ENCODE measurements at places on chromosomes 6 and 20.

- DNase-seq = no peak
Measured at GRCh38 chr6:164011321-164011720, 596.8 kb downstream of the QKI start.

GRCh38 chr6:51337277-51337676 lies 518.6 kb downstream of the TFAP2B start:
- DNase-seq = no peak

DNA sequence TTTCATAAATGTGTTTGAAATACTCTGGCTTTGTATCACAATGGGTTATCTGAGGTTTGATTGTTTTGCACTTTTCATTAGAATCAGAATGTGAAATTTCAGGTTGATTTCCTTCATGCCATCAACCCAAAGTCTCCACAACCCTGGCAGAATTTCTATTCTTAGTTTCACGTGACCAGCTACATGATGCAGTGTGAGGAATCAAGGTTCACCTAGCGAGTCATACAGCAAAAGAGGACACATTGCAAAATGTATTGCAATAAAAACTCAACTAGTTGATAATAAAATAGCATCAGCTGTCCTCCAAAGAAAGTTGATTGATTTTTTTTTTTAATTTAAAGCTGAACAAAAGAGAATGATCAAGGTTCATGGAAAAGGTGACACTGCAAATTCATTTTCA lies 2.2 kb downstream of the HAO1 start:
- DNase-seq = no peak

DNA sequence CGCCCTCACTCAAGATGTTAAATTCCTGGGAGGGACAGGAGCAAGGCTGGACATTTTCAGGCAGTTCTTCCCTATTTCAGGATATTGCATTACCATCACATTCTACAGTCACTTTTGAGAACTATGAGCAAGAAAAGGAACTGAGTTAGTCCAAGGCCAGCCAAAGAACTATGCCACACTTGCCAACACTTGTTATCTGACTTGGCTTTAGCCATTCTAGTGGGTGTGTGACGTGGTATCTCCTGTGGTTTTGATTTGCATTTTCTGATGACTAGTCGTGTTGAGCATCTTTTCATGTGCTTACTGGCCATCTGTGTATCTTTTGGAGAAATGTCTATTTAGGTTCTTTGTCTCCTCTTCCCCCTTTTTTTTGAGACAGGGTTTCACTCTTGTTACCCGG lies 12.0 kb downstream of the XRN2 start:
- no peak for DNase-seq

DNA sequence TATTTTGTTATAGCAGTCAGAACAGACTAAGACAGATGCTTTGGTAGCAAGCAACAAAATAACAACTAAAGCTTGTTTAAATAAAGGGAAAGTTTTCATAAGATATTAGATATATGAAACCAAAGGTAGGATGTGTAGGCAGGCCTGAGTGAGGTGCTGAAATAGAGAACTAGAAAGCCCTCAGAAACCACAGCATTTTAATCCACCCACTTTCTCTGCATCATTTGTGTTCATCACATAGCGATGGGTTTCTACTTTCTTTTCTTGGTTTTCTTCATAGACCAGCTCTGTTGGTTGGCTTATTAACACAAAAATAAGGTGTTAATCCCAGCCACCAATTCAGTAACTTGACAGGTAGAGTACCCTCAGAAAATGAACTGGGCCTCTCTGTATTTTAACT lies 58.6 kb downstream of the RPS12 start:
- DNase-seq = no peak

- no peak for DNase-seq
Measured at GRCh38 chr6:775863-776262, 82.9 kb upstream of the EXOC2 start.

- DNase-seq = no peak
Measured at GRCh38 chr6:138774370-138774769, 801 bp downstream of the CCDC28A start.

- no peak for DNase-seq
Measured at GRCh38 chr6:13586603-13587542, 12.5 kb downstream of the SIRT5 start.

DNA sequence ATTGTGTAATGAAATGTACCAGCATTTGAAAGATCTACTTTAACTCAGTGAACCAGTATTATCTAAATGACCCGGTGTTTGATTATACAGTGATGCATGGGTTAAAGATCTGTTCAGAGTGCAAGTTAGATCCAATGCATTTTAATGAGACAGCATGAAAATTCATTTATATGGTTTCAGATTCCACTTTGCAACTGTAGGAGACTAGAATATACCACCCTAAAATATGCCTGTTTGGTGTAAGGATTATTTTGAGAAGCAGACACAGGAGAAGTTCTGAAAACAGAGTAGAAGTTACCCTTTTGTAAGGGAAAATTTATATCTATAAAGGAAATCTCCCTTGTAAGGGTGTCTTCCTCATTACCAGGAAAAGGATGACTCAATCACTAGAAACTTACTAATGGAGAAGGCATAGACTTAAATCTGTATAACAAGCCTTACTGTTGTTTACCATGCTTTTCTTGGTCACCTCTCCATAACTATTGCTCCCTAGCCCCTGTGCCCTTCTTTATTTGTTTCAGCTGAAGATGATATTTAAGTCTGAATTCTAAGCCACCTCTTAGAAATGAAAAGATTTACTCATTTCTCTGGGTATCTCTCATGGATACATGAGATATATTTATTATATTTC lies 105.4 kb downstream of the NCOA3 start:
- DNase-seq = no peak

DNA sequence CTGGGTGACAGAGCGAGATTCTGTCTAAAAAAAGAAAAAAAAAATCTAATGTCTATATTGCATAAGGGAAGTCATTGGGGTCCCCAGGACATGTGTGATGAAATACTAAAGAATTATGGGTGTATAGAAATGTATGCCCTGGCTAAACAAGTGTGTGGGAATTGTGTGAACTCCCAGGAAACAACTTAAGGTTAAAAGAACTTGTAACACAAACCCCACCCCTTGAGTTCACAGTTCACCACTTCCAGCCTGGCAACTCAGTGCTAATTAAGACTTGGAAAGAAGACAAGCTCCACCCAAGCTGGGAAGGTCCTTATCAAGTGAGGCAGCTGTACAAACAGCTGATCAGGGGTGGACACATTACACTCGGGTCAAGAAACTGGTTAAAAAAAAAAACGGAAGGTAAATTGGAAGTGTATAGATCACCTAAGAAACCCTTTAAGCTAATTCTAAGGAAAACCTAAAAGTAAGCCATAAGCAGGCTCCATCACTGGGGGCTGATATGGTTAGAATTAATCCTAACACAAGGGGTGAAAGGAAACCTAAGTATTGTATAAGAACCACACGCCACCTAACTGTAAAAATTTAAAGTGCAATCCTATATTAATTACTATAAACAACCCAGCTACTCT lies 25.2 kb downstream of the HLA-A start:
- no peak for DNase-seq

- no peak for DNase-seq
Measured at GRCh38 chr6:92047860-92048259, 1371.5 kb downstream of the EPHA7 start.

DNA sequence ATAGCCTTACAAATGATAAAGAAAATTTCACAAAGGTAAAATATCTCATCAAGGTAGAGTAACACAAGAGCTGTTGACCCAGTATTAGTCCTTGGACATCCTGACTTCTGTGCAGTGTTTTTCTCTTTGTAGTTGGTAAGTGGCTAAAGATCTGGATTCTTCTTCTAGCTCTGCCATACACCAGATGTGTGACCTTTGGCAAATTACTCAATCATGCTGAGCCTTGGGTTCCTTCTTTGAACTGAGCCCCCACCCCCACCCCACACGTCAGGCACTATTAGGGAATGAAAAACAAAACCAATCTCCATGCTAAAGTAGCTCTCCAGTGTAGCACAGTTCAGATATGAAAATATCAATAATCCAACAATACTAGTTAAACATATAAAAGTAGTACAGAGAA lies 15.1 kb upstream of the TRIM39 start:
- DNase-seq = no peak

Measured in ecto neural progenitor cell (in vitro differentiated cells).